NCI-H1092 (cell line): ENCODE measurements at places on chromosomes 4 and X.

DNA sequence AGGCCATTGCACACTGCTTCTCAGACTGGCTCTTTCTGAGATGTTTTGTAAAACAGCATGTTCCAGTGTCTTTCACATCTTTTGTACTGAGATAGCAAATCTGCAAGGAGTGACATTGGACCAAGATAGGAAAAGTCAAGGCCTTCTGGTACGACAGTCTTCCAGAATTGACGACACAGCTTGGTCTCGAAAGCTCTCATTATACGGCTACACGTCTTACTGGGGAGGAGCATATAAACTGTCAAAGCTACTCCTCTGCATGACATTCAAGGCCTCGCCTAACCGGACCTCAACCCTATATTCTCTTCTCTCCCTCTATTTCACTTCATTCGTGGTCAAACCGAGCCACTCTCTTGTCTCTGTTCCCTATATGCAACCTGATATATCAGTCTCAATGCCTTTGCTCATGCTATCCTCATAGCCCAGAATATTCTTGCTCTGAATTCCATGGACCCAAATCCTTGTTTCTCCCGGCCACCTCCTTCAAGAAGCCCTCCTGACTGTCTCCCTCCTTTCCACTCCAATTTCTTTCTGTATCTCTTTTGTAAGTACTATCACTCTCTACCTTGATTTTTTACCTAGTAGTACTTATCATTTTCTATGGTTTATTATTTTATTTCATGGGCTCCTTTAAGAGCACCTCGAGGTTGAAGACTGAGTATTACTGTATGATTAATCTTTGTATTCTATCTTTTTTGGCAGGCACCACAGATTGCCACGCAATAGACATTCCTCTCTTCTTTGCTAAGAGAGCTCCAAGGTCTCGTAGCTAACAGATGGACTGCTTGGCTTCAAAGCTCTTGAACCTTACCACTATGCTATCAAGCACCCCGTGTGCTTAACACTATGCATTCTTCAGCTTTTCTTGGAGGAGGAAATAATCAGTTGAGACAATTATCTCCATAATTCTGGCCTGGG lies 35.1 kb downstream of the RBM47 start:
- no peak for DNase-seq

DNA sequence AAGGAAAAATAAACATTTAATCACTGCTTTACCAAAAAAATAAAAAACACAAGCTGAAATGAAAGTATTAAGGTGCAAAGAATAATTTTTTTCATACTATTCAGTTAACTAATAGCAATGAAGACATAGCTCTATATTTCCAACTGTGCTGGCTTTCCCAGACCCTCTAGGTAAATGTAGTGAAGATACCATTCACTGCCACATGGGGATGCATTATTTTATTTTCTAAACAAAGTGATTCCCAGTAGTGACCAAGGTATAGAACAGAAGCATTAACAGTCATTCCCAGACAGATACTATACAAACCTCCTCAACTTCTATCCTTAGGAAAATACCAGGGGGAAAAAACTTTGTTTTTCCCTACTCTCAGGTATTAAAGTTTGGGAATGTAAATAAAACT lies 39.4 kb downstream of the ANTXR2 start:
- DNase-seq = no peak

- no peak for DNase-seq
Measured at GRCh38 chr4:36292556-36293188, 11.3 kb downstream of the DTHD1 start.

- DNase-seq = no peak
Measured at GRCh38 chr4:98481167-98481566, 177.2 kb downstream of the TSPAN5 start.
